ENCODE measurements at places on chromosomes 6 and 20.

DNA sequence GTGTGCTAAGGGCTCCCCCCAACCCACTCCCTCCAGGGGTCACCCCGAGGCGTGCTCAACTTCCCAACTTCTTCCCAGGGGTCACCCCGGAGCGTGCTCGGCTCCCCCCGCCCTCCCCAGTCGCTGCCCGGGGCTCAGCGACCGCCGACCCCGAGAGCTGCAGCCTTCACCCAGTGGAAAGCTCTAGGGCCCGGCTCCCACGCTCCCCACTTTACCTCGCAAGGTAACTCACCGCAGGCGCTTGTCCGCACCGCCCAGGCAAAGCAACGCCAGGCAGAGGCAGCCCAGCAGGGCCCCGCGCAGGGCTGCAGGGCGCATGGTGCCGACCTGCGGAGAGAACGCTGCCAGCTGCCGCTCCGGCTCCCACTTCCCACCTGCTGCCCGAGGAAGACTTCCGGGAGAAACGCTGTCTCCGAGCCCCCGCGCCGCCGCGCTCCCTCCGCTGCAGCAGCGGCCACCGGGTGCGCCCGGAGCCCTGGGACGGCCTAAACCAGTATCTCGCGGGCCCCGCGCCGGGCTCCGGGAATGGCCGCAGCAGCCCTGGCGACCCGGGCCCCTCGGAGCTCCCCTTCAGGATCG, 396 bp downstream of the RNASET2 start:
- no peak for DNase-seq

DNA sequence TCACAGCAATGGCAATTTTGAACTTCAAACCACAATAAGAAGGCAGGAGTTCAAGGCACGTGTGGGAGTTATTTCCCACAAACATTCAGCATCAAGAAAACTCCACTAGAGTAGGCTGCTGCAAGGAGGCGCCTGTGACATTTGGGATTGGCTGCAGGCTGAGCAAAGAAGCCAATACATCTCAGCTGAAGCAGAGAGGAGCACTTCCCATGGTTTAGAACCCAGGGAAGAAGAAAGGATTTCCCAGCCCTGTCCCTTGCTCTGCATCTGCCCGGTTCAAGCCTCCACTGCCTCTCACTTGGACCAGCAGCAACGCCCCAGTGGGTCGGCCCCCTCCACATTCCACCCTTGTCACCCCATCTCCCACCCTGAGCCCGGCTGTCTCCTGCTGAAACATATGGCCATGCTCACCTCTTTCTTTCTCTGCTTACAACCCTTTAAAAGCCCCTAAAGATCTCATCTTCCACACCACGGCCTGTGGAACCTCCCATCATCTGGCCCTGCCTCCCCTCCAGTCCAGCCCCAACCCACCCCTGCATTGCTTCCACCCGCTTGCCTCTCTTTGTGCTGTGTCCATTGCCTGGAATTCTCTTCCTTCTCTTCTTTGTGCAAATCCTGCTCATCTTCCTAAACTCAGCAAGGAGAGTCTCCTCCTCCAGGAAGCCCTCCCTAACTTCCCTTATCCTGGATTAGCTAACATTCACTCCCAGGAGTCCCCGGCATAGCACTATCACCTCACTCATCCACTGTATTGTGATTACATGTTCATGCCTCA, 128.3 kb downstream of the ANKRD60 start:
- no peak for DNase-seq

- no peak for DNase-seq
These were observed 23.5 kb downstream of the PLEKHG1 start for GRCh38 chr6:150622941-150623874.

GRCh38 chr6:87692086-87692485, 9.9 kb downstream of the AKIRIN2 start:
- no peak for DNase-seq

Data from stimulated activated CD4-positive, alpha-beta T cell treated with anti-CD3 and anti-CD28 coated beads, Interleukin-4, amount 100 ng/mL, for 48 hours (primary cell).